NCI-H187 (cell line): ENCODE measurements at places on chromosomes 5 and 9.

- no peak for DNase-seq
These were observed 136.4 kb downstream of the SEMA5A start for GRCh38 chr5:9409413-9409960.

GRCh38 chr5:76524101-76524835 is 98.9 kb downstream of the F2RL2 start:
- no peak for DNase-seq

- DNase-seq: no peak
These were observed 29.3 kb downstream of the SLC1A1 start for GRCh38 chr9:4519604-4520003.

GRCh38 chr5:173699966-173700365 is 83.5 kb upstream of the BOD1 start:
- DNase-seq: no peak

DNA sequence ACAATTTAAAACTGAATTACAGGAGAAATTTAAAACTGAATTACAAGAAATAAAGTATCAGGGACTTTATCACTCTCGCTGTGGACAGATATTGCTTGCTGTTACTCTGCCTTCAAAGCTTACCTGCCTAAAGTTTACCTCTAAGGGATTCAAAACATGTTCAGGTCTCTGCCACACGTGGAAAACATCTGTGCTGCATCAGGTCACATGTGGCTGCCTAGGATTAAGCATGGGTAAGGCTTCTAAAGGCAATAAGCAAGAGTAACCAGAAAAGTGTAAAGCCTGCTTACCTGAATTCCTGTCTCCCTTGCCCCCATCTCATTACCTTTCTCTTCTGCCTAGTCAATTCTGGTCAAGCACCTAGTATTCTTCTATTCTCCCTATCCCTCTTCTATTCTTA is 18.9 kb downstream of the MINAR2 start:
- DNase-seq: no peak

DNA sequence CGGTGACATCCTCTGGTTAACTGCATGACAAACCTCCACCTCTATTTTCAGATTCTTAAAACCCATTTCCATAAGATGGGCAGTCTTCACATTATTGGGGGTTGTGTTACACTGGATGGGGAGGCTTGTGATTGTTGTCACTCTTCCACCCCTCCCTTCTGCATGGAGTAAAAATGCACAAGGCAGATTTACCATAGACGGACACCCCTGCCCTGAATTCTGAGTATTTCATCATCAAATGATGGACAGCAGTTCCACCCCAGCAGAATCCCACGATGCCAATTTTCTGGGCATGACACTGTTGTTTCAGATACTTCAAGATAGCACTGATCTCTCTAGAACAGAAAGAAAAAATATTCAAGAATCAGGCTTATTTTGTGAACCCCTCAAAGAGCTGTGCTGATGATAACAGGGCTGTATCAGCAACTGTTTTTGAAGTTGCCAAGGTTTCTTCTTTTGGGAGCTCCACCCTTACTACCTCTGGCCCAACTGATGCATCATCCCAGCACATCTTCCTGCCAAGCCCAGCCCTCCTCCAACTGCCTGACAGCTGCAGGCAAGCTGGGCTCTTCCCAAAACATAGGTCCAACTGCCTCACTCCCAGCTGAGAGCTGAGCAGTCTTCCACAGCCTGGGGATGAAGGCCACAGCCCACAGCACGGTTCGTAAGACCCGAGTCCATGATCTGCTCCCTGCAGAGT is 21.4 kb downstream of the CMBL start:
- DNase-seq: no peak

DNA sequence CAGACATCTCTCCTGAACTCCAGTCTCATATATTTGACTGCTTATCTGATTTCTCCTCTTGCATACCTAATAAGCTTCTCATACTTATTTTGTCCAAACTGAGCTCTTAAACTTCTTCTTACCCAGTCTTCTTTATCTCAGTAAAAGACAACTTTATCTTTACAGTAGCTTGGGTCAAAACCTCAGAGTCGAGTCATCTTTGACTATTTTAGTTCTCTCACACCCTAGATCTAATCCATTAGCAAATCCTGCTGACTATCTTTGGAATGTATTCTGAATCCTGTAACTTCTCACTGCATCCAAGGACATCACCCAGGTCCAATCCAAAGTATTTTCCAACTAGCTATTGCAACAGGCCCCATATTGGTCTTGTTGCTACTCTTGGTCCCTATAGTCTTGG is 11.8 kb upstream of the JAK2 start:
- DNase-seq: no peak

DNA sequence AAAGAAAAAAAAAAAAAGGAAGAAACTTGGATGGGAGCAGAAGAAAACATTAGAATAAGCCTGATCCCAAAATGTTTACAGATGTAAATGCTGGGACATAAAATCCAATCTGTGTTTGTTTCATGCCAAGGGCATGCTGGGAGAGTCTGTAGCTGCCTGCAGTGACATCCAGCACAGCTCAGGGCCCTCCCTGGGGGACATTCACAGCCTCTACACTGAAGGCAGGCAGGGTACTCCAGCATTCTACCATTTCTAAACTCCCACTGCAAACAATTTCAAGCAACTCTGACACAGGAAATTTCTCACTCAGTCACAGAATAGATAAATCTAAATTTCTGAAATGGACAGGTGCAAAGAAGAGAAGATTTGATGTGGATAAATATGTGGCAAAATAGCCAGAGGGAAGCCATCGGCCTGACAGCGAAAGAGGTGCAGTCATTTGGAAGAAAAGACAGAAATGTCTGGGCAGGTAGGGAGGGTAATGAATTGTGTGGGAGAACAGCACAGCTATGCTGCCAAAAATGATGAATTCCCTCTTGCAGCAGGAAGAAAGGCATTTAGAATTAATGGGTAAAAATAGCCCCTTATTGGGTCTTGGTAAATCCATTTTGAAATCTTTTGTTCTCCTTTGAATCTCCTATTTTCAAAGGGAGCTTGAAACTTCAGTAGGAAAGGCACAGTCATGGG is 199.4 kb downstream of the MED10 start:
- DNase-seq: no peak

DNA sequence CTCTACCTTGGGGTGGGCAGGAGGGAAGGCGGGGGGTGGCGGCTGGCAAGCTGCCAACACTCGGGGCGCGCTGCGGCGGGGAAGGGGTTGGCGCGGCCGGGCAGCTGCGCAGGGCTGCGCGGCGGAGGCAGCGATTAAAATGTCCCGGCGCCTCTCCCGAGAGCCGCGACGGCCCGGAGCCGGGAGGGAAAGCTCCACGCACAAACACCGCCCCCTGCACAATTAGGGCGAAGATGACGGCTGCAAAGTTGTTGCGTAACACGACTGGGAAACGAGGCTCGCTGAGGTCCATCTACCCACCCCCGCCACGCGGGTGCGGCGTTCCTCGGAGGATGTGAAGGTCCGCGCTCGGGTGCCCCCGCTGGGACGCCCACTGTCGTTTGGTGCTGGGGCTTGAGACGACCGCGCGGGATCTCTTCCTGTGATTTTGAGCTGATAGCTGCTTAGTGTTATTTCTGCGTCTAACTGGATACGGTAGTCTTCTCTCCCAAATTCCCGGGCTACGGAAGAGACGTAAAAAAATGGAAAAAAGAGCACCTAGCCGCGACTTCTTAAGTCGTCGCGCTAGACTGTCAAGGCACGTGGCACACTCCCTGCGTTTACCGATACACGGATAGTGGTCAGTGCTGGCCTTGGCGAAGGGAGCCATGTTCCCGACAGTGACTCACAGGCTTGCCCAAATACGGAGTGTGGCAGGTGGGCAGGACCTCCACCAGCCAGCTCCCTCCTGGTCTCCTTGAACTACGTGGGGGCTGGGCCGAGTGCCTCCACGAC is 958 bp upstream of the NFIL3 start:
- DNase-seq: no peak

- DNase-seq: no peak
These were observed 77.3 kb upstream of the MAN2A1 start for GRCh38 chr5:109612278-109612905.

DNA sequence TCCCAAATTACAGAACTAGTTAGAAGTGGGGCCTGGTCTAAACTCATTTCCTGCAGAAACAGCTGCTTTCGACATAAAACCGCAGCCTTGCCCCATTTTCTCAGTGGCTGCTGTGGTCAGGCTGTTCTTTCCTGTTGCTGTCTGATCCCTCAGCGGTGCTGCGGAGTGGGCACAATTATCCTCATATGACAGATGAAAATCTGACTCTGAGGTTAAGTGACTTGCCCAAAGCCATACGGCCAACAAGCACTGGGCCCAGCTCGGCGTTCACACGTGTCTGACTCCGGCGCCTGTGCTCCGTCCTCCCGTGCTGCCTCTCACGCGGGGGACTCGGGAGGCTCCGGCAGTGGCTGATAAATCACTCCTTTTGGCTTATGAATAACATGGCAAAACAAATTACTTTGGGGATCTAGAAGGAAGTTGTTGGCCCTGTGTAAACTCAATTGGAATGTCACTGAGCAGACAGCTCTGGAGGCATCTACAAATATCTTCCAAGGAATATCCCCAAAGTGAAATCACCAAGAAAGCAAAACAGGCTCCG is 142.6 kb upstream of the LMX1B start:
- DNase-seq: no peak

DNA sequence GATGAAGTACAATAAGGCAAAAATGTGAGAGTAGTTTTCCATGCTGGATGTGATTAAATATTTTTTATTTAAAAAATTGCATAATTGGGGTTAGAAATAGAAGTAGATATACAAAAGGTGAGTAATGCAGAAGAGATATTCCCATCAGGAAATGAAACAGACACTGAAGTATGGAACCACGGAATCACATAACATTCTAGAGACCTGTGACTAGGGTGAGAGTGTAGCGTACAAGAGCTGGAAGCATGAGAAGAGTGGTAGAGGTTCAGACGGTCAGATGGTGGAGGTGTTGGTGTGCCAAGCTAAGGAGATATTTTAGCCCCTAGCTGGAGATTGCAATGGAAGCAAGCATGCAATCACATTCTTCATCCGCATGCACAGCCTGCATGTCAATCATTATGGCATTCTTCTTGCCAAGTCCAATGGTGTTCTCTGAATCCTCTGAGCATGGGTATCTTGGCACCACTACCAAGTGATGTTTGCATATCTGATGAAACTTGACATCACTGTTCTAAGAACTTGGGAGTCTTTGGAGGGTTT is 587.8 kb downstream of the PSAT1 start:
- no peak for DNase-seq
